Activated T-helper 17 cell treated with anti-CD3 and anti-CD28 coated beads, Interleukin-2, amount 50 U/mL, for 72 hours (primary cell): ENCODE measurements at places on chromosomes 11 and 22.
A peak's percentile ranks its signal among the peaks of the same experiment; 100 is the strongest.

DNA sequence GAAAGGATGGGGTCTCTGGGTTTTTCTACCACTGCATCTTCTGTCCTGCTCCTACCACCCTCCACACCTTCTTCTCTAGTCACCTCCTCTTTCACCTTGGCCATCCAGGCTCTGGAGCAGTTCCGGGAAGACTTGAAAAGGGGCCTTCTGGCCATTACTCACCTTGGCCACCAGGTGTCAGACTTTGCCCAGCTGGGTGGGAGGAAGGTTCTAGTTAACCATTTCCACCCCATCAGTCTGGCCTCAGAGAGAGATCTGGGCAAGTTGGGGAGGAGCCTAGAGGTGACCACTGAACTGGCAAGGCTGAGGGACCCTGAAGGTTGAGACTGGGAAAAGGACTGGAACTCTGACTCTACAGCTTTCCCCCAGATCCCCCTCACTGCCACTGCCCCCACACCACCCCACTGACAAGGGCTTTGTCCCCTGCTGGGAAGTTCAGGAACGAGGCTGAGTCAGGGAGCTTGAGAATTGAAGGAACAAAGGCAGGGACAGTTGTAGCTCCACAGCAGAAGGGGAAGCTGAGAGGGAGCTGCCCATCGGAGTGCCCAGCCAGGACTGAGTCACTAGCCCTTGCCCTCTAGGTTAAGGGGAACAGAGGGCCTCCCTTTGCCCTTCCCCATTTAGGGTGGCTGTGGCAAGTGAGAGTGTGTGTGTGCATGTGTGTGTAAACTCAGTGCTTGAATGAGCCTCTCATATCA is 3.7 kb upstream of the POLD4 start:
- no peaks in the 10 kb centered on the region for H3K27me3 ChIP-seq
- peaks cover 9% of the 10 kb centered on the region for H3K36me3 ChIP-seq
- peaks cover 18% of the 10 kb centered on the region for H3K4me1 ChIP-seq
- peak; percentile 8 for ATAC-seq
- peak overlapping the region; percentile 92 for H3K27ac ChIP-seq

GRCh38 chr11:15275141-15275540 is 160.4 kb downstream of the INSC start:
- H3K27me3 ChIP-seq: peaks cover 41% of the 10 kb centered on the region
- ATAC-seq: no peak
- no peak overlapping the region for H3K27ac ChIP-seq
- no peaks in the 10 kb centered on the region for H3K4me1 ChIP-seq

DNA sequence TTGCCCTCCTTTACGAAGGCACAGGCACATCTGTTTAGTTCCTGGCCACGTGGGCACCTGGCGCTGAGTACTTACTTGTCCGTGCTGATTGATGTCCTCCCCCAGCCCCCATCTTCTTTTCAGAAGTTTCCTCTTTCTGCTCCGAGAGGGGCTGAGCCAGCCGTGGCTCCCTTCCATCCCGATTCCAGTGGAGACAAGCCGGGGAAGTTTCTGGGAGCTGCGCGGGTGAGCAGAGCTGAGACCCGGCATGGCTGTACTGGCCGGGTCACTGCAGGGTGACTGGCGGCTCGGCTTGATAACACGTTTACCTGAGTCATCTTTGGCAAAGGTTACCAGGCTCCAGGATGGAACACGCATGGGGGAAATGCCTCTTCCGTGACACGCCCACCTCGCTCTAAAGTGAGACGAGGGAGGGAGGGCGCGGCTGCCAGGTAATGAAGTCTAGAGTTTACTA is 45.4 kb upstream of the ATXN10 start:
- H3K27ac ChIP-seq: no peak overlapping the region
- no peak overlapping the region for H3K4me3 ChIP-seq
- ATAC-seq: no peak
- peaks cover 12% of the 10 kb centered on the region for H3K27me3 ChIP-seq

GRCh38 chr22:49303781-49304461 is 523.8 kb downstream of the BRD1 start:
- H3K36me3 ChIP-seq: no peaks in the 10 kb centered on the region
- no peak overlapping the region for H3K4me3 ChIP-seq
- H3K4me1 ChIP-seq: no peaks in the 10 kb centered on the region

GRCh38 chr11:134097166-134097565 is 28.3 kb downstream of the JAM3 start:
- H3K27ac ChIP-seq: no peak overlapping the region
- peaks cover 7% of the 10 kb centered on the region for H3K4me1 ChIP-seq
- ATAC-seq: no peak
- no peaks in the 10 kb centered on the region for H3K36me3 ChIP-seq
- no peaks in the 10 kb centered on the region for H3K27me3 ChIP-seq
- no peak overlapping the region for H3K4me3 ChIP-seq

DNA sequence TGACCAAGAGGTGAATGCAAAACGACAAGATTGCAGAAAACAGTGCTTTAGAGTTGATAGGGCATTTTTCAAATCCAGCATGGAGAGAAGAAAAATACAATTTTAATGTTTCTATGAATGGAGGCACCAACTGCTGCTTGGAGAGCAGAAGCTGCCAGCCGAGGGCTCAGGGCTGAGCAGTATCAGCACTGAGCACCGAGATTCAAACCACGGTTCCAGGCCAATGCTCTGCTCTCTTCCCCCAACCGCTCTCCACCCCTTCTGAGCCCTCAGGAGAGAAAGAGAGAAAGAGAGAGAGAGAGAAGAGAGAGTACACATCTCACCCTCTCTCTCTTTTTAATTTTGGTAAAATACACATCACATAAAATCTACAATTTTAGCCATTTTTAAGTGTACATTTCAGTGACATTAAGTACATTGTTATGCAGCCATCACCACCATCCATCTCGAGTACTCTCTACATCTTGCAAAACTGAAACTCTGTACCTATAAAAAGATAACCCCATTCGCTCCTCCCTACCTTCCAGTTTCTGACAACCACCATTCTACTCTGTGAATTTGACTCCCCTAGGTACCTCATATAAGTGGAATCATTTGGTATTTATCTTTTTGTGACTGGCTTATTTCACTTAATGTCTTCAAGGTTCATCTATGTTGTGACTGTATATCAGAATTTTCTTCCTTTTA is 333.3 kb downstream of the MIAT start:
- H3K27ac ChIP-seq: no peak overlapping the region
- ATAC-seq: no peak
- H3K4me1 ChIP-seq: no peaks in the 10 kb centered on the region
- peaks cover 1% of the 10 kb centered on the region for H3K27me3 ChIP-seq
- no peaks in the 10 kb centered on the region for H3K36me3 ChIP-seq

DNA sequence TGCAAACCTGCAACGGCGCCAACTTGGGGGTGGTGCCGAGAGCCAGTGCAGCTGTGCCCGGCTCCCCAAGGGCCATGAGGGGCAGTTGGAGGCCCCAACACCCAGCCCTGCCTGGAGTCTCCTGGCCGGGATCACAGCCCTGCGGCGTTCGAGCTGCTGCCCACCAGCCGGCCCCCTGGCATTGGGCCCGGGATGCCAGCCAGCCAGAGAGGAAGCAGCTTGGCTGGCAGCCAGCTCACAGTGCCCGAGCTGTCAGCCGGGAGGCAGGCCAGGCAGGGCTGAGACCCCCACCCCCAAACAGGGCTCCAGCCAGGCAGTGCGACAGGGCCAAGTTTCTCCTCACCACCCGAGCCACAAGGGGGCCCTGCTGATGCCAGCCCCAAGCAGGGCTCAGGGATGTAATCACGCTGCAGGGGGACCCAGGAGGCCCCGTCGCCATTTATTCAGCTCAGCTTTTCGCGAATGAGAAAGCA is 26.0 kb upstream of the TCF20 start:
- no peaks in the 10 kb centered on the region for H3K36me3 ChIP-seq
- no peak for ATAC-seq
- no peak overlapping the region for H3K4me3 ChIP-seq

DNA sequence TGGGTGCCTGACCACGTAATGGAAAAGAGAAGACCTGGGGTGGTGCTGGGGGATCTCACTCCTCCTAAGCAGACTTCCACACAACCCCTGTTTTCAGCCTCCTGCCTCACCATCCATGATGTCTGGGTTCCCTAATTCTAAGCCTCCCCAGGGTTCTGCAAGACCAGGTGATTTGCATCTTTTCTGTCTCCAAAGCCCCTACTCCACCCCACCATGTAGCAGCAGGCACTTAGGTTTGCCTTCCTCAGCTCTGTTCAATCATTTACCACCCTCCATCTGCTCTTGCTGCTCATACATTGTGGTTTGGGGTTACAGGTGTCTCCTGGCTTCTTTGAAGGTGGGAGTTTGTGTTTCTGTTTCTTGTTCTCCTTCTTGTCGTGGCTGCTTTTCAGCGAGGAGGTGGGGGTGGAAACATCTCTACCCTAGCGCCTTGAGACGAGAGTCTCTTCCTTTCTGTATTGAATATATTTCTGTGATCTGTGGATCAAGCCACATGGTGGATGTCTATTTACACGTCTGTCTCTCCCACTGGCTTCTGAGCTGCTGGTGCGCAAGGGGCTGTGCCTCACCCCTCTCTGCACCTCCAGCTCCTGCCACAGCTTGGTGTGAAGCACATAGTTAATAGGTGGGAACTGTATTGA is 6.6 kb upstream of the SSTR3 start:
- peaks cover 72% of the 10 kb centered on the region for H3K36me3 ChIP-seq
- H3K4me3 ChIP-seq: peak overlapping the region; percentile 92
- peaks cover 48% of the 10 kb centered on the region for H3K4me1 ChIP-seq
- H3K27me3 ChIP-seq: no peaks in the 10 kb centered on the region
- peak overlapping the region; percentile 91 for H3K27ac ChIP-seq

GRCh38 chr11:13720940-13721339 is 52.5 kb downstream of the FAR1 start:
- peak overlapping the region; percentile 23 for H3K27ac ChIP-seq
- no peak overlapping the region for H3K4me3 ChIP-seq
- H3K36me3 ChIP-seq: peaks cover 82% of the 10 kb centered on the region
- no peaks in the 10 kb centered on the region for H3K27me3 ChIP-seq

- H3K4me1 ChIP-seq: no peaks in the 10 kb centered on the region
- peaks cover 25% of the 10 kb centered on the region for H3K27me3 ChIP-seq
- H3K27ac ChIP-seq: no peak overlapping the region
- ATAC-seq: no peak
- H3K36me3 ChIP-seq: no peaks in the 10 kb centered on the region
Measured at GRCh38 chr11:132187814-132188213, 817.4 kb downstream of the NTM start.

GRCh38 chr11:1150769-1151365 is 6.9 kb upstream of the MUC5AC start:
- no peak overlapping the region for H3K27ac ChIP-seq
- H3K4me3 ChIP-seq: no peak overlapping the region
- ATAC-seq: no peak
- peaks cover 5% of the 10 kb centered on the region for H3K4me1 ChIP-seq

GRCh38 chr11:79439410-79439885 is 1.4 kb downstream of the TENM4 start:
- no peak for ATAC-seq
- peak overlapping the region; percentile 28 for H3K4me3 ChIP-seq
- peaks cover 64% of the 10 kb centered on the region for H3K27me3 ChIP-seq
- H3K27ac ChIP-seq: no peak overlapping the region
- peaks cover 7% of the 10 kb centered on the region for H3K36me3 ChIP-seq
- peaks cover 6% of the 10 kb centered on the region for H3K4me1 ChIP-seq

- H3K4me3 ChIP-seq: no peak overlapping the region
- H3K36me3 ChIP-seq: no peaks in the 10 kb centered on the region
- H3K4me1 ChIP-seq: peaks cover 23% of the 10 kb centered on the region
- H3K27ac ChIP-seq: no peak overlapping the region
- no peak for ATAC-seq
- H3K27me3 ChIP-seq: no peaks in the 10 kb centered on the region
Measured at GRCh38 chr11:76592025-76592914, 78.3 kb downstream of the LRRC32 start.

- no peaks in the 10 kb centered on the region for H3K4me1 ChIP-seq
- H3K4me3 ChIP-seq: no peak overlapping the region
- no peaks in the 10 kb centered on the region for H3K27me3 ChIP-seq
- ATAC-seq: no peak
Measured at GRCh38 chr11:92053216-92053615, 171.4 kb upstream of the FAT3 start.

DNA sequence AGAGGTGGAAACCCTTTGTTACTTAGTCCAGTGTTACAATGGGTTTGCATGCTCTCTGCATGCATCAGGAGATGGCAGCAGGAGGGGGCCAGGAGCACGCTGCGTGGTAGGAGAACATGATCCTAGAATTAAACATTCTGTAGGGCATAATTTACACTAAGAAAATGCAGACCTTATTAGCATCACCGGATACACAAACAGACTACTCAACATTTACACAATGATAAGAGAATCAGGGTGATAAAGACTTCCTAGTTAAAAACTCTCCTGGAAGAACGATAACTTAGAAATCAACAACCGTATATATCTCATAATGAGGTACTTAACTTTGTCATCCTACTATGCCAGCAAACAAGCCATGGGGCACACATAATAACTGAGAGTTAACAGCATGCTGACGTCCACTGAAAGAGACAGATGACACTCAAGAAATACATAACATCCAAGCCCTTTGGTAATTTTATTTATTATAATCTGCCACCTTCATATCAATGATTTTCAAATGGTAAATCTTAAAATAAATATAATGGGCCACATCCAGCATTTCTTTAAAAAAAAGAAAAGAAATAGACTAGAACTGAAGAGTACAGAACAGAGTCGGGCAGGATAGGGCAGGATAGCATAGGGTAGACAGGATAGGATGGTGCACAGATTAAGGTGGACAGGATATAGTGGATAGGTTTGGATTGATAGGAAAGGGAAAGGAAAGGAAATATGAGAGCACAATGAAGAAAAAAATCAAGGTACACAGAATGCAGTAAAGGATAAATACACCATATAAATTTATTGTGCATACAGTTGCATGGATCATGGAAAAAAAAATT is 27.5 kb downstream of the CADM1 start:
- no peak overlapping the region for H3K4me3 ChIP-seq
- no peak overlapping the region for H3K27ac ChIP-seq
- H3K36me3 ChIP-seq: no peaks in the 10 kb centered on the region
- no peaks in the 10 kb centered on the region for H3K4me1 ChIP-seq
- no peak for ATAC-seq

DNA sequence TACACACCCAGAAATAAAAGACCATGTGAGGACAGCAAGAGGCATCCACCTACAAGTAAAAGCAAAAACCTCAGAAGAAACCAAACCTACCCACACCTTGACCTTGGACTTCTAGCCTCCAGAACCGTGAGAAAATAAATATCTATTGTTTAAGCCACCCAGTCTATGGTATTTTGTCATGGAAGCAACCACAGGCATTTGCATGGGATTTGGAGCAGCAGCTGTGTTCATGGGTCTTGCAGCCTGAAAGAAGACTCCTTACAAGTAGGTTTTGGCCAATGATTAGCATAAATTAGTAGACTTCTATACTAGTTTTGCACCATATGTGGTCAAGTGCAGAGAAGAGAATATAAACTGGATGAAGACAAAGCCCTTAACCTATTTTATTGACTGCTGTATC is 27.9 kb downstream of the FSHB start:
- no peaks in the 10 kb centered on the region for H3K36me3 ChIP-seq
- no peak for ATAC-seq
- peaks cover 5% of the 10 kb centered on the region for H3K27me3 ChIP-seq
- H3K4me1 ChIP-seq: no peaks in the 10 kb centered on the region

- H3K36me3 ChIP-seq: no peaks in the 10 kb centered on the region
- H3K4me1 ChIP-seq: no peaks in the 10 kb centered on the region
- ATAC-seq: no peak
- H3K4me3 ChIP-seq: no peak overlapping the region
Measured at GRCh38 chr11:113153847-113154246, 160.5 kb upstream of the TTC12 start.
